Activated T-helper 1 cell treated with anti-CD3 and anti-CD28 coated beads, Interleukin-2, amount 50 U/mL, for 16 hours (primary cell): ENCODE measurements at places on chromosomes 5 and 9.

- no peak for DNase-seq
Measured at GRCh38 chr5:149438711-149439132, 59.6 kb upstream of the IL17B start.

DNA sequence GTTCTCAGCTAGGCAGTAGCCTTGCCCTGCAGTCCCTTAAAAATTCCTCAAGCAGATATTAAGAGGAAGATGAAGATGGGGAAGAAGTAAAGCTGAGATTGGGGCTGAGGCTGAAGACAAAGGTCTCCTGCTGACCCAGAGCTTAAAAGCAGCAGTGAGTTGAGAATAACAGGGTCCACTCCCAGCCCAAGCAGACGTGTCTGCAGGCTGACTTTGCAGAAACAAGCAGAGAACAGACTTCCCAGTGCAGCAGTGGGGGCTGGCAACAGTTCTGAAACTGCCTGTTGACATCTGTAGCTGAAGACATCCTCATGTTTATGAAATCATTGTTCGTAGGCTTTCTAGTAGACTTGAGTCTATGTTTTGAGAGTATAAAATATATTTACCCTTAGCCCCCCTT lies 1.1 kb downstream of the CTXN3 start:
- no peak for DNase-seq

GRCh38 chr9:108654566-108654965 lies 201.2 kb downstream of the ACTL7B start:
- no peak for DNase-seq

DNA sequence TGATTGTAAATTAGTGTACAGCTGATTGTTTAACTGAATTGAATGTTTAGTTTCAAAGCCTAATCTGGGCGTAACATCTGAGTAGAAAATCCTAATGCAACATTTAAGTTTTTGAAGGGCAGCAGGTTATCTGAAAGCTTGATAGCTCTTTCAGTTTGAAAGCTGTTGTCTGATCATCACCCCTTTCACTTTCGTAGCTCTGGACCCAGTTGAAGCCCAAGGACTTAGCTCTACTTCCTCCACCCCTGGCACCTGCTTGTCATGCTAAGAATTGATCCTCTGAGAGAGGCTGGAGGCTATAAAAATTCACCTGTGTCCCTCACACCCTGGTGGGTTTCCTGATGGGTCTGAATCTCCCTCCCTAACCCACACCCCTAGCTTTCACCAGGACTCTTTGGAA lies 86.0 kb downstream of the ZFAND5 start:
- DNase-seq, result no peak

GRCh38 chr5:68744206-68744605 lies 349.6 kb upstream of the SLC30A5 start:
- no peak for DNase-seq
